NCI-H1436 treated with DMSO at 0.1 percent for 48 hours (cell line): ENCODE measurements at places on chromosomes 16 and 17.
A peak's percentile ranks its signal among the peaks of the same experiment; 100 is the strongest.

GRCh38 chr16:8867216-8867931 lies 1.4 kb downstream of the CARHSP1 start:
- no peak for DNase-seq

DNA sequence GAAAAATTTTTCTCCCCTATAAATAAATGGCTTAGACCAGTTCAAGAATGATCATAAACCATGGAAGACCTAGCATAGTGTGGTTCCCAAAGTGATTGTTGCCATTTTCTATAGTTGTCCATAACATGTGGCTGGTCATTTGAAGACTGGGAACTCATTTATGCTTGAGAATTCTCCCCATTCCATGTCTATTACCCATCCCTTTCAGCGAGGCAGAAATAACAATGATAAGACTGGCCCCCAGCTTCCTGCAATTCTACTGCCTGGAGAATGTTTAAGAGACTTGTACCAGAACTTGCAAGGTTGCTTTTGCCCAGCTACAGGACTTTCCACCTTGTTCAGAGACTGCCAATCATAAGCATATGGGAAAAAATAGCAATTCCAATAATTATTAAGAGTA lies 146.5 kb upstream of the CDH11 start:
- DNase-seq, result no peak

DNA sequence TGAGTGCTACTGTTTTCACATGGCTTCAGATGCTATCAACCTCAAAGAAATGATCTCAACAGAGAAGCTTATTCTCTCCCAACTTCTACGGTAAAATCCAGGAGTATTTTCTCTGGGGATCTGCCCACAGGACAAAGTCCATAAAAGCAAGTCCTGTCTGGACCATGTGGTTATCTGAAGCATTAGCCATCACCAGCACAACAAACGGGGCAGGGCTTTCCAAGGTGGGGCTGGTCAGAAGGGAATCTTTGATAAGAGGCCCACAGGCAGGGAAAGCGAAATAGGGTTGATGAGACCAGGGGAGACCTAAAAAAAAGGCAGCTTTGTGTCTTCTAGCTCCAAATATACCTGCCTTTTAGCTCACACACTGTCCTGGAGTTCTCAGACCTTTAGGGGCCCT lies 38.7 kb upstream of the CACNG3 start:
- no peak for DNase-seq

- DNase-seq, result no peak
Observed at GRCh38 chr16:85490407-85491057, 122.6 kb upstream of the GSE1 start.

DNA sequence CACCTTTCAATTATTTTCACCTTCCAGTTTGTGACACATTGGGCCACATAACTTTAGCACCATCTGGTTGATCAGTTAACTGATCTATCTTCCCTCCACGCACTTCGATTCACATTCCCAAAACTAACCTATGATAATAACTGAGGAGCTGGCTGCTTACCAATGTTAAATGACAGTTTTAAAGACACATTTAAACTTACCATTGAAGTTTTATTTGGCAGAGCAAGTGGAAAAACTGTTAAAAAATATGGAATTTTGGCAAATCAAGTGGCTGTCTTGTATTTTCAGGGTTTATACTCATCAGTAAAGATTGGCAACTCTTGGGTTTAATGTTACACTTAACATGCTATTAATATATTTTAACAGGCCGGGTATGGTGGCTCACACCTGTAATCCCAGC lies 5.4 kb upstream of the APOH start:
- no peak for DNase-seq

DNA sequence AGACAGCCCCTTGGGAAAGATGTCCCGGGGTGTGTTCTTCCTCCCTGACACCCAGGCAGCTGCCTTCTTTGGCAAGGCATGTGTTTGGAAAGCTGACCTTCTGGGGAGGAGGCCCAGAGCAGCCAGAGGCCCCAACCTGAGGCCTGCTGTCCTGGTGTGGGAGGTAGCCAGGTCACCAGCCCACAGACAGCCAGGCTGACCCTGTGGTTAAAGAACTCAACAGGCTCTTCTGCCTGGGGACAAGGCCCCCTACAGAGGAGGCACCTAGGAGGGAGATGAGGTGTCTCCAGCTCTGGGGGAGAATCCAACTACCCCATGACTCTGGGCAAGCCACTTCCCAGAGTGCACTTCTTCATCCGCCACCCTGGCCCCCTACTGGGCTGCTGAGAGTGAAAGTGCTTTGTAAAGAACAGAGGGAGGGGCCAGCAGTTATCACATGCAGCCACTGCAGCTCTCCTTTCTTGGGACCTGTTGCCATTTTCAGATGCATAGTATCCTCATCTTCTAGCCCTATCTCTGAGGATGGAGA lies 13.1 kb upstream of the SREBF1 start:
- peak; percentile 44 for DNase-seq

DNA sequence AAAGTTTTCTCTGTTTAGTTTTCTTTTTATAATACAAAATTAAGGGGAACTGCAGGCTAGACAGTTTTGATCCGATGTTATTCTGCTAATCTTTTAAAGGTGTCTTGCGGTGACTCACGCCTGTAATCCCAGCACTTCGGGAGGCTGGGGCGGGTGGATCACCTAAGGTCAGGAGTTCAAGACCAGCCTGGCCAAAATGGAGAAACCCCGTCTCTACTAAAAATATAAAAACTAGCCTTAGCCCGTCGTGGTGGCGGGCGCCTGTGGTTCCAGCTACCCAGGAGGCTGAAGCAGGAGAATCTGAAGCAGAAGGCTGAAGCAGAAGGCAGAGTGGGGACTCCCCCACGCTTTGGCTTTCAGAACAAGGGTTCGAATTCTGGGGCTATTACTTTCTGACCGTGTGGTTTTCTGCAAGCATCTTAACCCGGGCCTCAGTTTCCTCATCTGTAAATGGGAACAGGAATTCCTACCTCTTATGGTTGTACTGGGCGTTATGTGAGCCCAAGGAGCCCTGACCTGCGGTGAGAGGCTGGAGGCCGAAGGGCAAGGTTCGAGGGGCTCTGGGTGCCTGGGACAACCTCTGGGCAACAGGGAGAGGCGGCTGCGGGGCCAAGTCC lies 1.2 kb upstream of the KATNB1 start:
- DNase-seq, result no peak

DNA sequence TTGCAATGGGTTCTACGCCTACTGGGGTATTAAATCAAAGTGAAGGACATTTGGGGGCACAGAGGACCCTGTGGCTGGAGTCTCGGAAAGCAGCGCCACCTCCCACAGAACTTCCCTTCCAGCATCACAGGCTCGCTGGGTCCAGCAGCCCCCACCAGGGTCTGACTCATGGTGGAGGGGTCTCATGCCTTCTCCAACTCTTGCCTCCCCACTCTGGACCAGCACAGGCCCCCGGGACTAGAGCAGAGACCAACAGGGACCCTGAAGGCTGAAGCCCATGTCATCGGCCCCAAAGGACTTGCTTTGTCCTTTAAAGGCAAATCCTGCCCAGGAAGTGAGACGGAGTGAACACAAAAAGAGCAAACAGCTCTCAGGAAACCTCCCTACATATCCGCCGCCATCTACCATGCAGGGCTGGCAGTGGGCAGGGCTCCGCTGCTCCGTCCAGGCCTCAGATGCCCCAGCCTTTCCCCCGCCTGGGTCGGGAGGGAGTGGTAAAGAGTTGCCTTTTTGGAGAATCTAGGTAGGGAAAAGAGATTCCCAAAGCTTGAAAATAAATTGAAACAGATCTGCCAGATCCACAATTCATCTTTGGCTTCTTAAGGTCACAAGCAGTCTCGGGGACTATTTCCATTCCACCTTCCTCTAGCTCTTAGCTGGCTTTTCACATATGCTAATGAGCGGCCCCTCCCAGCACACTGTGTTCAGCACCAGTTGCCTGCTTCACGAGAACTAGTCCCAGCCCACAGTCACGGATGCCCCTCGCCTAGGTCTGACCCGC lies 2.1 kb upstream of the GPRC5C start:
- DNase-seq, result no peak

DNA sequence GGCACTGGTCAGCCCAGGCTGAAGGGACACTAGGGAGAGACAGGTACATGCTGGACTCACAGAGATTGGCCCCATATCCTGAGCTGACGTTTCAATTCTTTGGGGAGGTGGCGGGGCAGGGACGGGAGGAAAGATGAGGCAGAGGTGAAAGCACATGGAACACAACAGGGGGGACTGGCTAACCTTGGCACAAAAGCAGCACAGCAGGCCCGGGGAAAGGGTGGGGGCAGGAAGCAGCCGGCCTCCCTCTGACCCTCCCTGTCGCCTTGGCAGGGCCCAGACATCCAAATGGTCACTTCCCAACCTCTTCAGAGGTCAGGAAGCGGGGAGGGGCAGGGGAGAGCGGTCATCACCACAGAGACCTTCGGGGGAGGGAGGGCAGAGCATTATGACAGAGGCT lies 6.6 kb downstream of the VAT1 start:
- DNase-seq, result no peak

- DNase-seq, result no peak
Observed at GRCh38 chr16:19690196-19690595, 27.8 kb downstream of the KNOP1 start.

DNA sequence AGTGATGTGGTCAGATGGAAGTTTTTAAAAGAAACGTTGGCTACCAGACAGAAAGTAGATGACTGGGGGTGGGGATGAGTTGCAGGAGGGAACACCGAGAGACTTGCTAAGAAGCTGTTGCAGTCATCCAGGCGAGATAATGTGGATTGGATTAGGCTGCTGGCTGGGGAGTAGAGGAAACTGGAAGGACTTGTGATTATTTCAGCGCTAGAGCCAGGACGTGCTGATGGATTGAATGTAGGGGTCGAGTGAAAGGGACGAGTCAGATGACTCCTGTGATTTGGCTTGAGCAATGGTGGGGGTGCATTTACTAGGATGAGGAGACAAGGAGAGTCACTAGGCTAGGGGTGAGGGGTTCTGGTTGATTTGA lies 88.5 kb downstream of the CLEC16A start:
- DNase-seq, result no peak

DNA sequence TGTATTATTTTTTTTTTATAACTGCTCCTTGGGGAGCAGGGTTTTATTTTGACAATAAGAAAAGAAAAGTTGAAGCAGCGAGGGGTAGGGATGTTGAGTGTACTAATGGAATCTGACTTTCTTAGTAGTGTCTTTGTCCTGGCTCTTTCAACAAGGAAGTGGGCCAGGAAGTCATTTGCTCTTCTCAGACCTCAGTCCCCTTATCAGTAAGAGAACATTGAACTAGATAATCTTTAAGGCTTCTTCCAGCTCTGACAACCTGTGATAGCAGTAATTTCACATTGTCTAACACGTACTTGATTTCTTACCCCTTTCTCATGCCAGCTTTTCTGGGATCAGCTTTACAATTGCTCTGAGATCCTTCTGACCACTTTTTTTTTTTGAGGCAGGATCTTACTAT lies 8.3 kb downstream of the LIG3 start:
- no peak for DNase-seq

DNA sequence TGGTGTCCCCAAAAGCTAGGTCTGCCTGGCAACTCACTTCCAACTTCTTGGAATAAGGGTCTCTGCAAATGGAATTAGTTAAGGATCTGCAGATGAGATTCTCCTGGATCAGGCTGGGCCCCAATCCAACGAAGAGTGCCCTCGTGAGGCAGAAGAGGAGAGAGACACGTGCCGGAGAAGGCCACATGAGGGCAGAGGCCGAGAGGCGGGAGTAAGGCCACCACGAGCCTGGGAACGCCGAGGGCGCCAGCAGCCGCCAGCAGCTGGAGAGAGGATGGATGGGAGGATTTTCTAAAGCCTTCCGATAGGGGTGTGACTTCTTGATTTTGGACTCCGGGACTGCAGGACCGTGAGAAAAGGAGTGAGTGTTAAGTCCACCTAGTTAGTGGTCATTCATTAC lies 76.3 kb downstream of the JPH3 start:
- DNase-seq, result no peak

DNA sequence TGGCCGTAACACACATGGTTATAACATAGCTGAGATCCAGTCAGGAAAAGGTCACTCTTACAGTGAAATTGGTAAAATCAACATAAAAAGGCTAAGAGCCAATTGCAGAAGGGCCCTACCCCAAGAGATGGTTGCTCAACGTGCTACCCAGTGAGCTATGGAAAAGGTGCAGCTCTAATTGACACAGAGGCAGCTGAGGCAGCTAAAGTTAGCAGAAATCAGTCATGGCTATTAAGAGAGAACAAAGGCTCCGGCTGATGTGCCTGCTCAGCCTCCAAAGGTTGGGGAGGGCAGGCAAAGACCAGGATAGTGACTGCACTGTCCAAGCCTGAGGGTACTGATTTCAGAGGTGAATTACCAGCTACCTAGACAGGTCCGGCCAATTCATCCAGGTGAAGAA lies 76.5 kb upstream of the ATP2A3 start:
- no peak for DNase-seq

DNA sequence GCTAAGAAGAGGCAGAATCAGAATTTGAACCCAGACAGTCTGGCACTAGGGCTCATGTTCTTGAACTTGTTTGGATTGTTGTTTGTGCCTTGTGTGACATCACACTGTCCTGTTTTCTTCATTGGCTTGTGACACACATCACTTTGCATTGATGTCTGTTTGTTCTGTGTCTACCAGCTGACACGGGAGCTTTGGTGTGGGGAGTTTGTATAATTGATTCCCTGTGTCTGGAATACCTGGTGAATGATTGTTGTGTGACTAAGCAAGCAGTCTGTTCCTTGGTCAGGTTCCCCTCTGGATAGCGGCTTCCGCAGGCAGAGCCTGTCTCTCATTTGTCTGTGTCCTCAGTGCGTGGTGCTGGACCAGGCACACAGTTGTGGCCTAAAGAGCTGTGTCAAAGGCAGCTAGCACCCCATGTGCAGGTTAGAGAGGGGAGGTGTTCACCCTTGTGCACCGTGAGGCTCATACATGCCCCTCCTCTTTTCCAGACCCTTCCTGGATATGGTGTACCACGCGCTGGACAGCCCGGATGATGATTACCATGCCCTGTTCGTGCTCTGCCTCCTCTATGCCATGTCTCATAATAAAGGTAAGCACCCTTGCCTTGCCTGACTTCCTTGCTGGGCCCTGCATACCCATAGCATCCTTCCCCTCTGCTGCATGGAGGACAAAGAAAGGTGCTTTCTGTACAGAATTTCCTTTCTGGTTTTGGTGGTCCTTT lies 80.1 kb downstream of the CLEC16A start:
- no peak for DNase-seq

- no peak for DNase-seq
Observed at GRCh38 chr16:87491522-87492290, 1.1 kb downstream of the ZCCHC14 start.

- DNase-seq, result no peak
Observed at GRCh38 chr17:63932721-63933120, 590 bp upstream of the CD79B start.

GRCh38 chr17:8832711-8833352 lies 33.7 kb upstream of the MFSD6L start:
- DNase-seq, result no peak

GRCh38 chr16:88957433-88957767 lies 19.6 kb downstream of the CBFA2T3 start:
- no peak for DNase-seq

- DNase-seq, result no peak
Observed at GRCh38 chr17:47199627-47200324, 9.4 kb upstream of the MYL4 start.

GRCh38 chr17:79087428-79088143 lies 13.0 kb downstream of the ENGASE start:
- no peak for DNase-seq

- no peak for DNase-seq
Observed at GRCh38 chr17:28118362-28118761, 75.9 kb downstream of the NLK start.

- DNase-seq, result no peak
Observed at GRCh38 chr17:44976206-44976605, 8.1 kb upstream of the C1QL1 start.
